Mucosa of descending colon (tissue), 3 donors: ENCODE measurements at places on chromosomes 1 and 21.

DNA sequence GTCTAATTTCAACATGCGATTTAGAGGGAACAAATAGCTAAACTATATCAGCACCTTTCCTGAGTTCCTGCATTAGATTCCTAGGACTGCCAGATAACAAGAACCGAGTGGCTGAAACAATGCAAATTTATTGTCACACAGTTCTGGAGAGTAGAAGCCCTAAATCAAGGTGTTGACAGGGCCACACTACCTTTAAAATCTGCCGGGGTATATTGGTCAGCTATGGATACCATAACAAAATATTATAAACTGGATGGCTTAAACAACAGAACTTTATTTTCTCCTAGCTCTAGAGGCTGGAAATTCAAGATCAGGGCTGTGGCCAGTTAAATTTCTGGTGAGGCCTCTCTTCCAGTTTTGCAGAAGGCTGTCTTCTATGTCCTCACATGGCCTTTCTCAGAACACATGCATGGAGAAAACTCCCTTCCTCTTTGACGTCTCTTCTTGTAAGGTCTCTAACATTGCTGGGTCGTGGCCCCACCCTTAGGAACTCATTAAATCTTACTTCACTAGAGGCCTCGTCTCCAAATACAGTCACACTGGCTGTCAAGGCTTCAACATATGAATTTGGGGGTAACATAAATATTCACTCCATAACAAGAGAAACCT lies 144.3 kb downstream of the FCRL5 start:
- no peak for DNase-seq

DNA sequence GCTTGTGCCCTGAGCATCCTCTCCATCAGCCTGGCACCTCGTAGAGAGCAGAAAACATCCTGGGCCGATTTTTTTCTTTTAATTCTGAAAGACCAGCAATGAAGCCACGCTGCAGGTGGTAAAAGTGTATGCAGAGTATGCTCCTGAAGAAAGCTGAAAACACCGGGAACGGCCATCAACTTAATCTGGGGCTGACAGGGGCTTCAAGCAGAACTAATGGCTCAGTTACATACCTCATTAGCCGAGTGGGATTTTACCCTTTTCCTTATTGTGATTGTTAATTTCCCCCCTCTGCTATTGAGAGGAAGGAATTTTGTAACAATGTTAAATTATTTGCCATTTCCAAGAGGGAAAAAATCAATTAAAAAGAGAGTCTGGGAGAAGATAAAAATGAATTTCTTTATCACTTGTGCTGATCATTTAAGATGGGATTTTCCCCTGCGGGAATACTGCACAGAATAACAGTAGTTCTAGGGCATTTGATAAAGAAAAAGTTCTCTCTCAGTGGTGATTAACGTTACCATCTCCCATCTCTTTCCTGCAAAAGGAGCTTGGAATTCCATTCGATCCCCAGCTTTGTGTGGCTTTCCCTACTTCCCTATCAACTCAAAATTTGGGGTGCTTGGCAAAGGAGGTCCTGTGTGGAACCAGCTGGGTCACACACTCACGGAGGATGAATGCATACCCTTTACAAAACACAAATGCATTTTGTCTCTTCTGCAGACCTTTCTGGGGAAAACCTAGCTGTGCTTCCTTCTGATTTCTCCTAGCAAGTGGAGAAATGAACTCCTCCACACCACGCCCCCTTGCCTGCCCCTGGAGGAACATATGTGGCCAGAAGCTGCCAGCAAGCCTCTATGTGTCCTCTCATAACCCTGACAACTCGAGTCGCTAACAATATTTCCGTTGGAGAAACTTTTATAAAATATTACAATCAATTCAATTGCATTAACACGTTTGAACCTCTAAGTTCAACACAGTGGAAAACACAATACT lies 70.9 kb downstream of the RRAGC start:
- no peak for DNase-seq

GRCh38 chr1:87760155-87760554 lies 431.5 kb downstream of the LMO4 start:
- DNase-seq = no peak

GRCh38 chr1:68328490-68328889 lies 96.2 kb upstream of the WLS start:
- DNase-seq = no peak

DNA sequence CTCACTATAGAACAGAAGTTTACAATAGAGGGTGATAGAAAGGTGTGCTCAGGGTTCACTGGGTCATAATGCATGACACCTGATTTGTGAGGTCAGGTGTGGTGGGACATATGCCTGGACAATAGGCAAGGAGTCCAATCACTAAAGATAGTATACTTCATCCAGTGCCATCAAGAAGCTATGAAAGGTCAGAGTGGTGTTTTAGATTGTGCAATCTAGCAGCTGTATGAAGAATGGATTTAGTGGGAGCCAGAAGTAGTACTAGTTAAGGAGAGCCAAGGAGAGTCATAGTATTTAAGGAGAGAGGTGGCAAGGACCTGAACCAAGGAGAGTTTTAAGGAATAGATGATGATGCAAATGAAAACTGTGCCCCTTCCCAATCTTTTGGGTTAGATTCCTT lies 80.6 kb upstream of the C1orf105 start:
- DNase-seq = no peak

- no peak for DNase-seq
Observed at GRCh38 chr1:218778257-218779126, 395.2 kb upstream of the LYPLAL1 start.

GRCh38 chr1:93598396-93598795 lies 83.2 kb downstream of the BCAR3 start:
- DNase-seq = no peak

GRCh38 chr1:109249654-109250401 lies 489 bp downstream of the CELSR2 start:
- peak; percentile 52 for DNase-seq
